H1 (cell line): ENCODE measurements at places on chromosomes 4 and X. TPM values are rescaled to one million over a fixed set of nuclear protein-coding genes. Genes with fewer than 3 reads are reported as not detected.
A peak's percentile ranks its signal among the peaks of the same experiment; 100 is the strongest.

GRCh38 chr4:165133150-165133549 is 20.5 kb upstream of the TMEM192 start:
- no peaks in the 10 kb centered on the region for H3K4me1 ChIP-seq
- H3K27ac ChIP-seq: no peak overlapping the region
- no peaks in the 10 kb centered on the region for H3K36me3 ChIP-seq
- no peaks in the 10 kb centered on the region for H3K27me3 ChIP-seq

The PSMD10 gene
- 46.6 and 49.9 TPM in 2 replicates for total RNA-seq

DNA sequence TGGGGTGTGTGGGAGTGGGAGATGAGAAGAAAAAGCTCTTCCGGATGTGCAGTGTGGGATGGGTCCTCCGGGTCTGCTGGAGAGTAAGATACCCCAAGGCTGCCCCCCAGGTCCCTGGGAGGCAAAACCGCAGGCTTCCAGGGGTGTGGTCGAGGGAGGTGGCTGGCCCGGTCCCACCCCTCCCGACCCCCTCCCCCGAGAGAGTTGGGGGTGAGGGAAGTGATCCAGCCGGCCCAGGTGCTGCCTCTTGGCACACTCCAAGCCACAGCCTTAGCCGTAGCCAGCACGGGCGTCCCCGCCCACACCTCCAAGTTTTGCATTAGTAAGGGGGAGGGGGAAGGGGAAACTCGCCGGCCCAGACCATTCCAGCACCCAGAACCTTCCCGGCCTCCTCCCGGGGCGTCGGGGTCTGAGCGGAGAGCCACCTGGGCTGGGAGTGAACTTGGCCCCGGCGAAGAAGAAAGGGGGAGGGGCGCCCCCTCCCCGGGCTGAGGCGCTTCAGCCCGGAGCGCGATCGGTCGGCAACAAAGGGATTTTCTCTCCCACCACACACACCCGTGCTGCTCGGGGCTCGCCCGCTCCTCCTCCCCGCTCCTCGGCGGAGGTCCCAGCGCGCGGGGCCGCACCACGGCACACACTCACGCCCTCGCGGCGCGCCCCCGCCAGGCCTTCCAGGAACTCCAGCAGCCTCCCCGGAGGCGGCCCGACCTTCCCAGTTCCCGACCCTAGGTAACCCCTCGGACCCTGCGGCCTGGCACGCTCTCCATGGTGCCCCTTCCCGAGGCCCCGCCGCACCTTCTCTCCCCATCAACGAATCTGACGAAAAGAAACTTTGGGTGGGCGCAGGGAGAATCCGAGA is 14.4 kb downstream of the BCOR start:
- H3K27ac ChIP-seq: no peak overlapping the region
- no peaks in the 10 kb centered on the region for H3K36me3 ChIP-seq
- DNase-seq: peak; percentile 57
- peaks cover 56% of the 10 kb centered on the region for H3K4me1 ChIP-seq
- H3K4me3 ChIP-seq: peak overlapping the region; percentile 61
- H3K27me3 ChIP-seq: peaks cover 22% of the 10 kb centered on the region

The KCNE5 gene
- 3.1 and 3.6 TPM in 2 replicates for total RNA-seq

The TCEAL9 gene
- 36.5 and 36.8 TPM in 2 replicates for total RNA-seq
